SHP77 (cell line): ENCODE measurements at places on chromosomes 4 and X.

GRCh38 chr4:39729557-39729956, 31.6 kb downstream of the UBE2K start:
- DNase-seq: no peak

DNA sequence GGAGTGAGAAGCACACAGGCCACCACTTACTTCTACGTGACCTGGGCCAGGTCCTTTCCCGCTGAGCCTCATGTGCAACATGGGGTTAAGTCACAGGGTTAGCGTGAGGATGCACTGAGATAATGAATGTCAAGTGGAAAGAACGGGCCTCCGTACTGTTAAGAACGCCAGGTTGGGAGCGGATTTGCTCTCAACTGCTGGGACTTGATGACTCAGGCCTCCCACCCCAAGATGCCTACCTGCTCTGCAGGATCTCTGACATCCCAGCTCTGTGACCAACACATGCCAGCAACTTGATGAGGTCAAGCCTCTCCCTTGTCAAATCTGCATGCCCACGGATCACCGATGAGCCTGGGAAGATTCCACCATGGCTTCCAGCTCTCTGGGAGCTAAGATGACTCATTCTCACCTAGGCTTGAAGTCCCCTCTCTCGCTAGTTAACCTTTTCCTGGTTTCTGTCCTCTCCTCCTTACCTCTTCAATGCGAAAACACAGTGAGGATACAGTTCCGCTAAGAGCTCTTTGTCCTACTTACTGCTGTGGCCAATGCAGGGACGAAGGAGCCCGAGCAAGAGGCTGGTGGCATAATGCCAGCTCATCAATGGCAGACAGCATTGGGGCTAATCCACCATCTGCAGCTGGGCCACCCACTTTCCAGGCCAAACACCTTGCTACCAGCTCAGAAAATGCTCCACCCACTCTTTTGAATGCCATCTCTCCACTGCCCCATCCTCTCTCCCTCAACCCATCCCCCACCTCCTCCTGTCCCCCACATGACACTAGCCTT, 67.6 kb downstream of the PJA1 start:
- DNase-seq: no peak

GRCh38 chr4:87388901-87389300, 2.1 kb downstream of the HSD17B11 start:
- no peak for DNase-seq

DNA sequence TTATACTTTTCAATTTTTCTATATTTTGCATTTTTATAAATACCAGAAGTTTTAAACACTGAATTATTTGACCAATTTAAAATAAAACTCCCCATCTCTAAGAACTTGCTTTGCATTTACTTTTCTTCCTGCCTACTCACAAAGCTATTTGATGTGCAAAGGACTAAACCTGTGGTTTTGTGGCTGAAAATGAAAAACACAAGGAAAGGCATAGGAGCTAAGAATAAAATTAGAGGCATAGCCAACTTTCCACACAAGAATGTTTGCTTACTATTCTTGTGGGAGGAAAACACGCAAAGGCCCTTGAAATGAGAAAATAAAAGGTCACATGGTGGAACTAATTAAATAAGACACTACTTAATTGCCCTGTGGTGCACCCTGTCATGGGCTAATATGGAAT, 221.2 kb downstream of the KLHL13 start:
- no peak for DNase-seq

DNA sequence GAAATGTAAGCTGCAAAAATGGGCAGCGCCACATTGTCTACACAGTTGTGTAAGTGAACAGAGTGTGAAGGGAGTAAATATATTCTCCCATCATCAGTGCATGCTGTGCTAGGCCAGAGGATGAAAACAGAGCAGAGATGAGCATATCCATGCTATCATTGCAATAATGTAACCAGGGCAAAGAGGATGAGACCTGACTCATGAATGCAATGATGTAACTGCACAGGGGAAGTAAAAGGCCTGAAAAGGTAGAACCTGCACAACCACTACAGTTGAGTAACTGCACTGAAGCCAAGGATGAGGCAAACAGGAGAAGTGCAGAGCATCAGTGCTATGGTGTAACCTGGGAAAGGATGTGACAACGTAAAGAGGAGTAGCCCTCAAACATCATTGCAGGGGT, 220.4 kb upstream of the FAM47C start:
- DNase-seq: no peak
